ENCODE measurements at places on chromosomes 11 and 22. TPM values are rescaled to one million over a fixed set of nuclear protein-coding genes. Genes with fewer than 3 reads are reported as not detected.

The SEPTIN3 gene
- total RNA-seq, result 0.13 TPM

The PAMR1 gene
- 0.65 TPM for total RNA-seq

The DBX1 gene
- not detected for total RNA-seq

The CATSPER1 gene
- not detected for total RNA-seq

The YPEL4 gene
- 0.07 TPM for total RNA-seq

The BIK gene
- 0.86 TPM for total RNA-seq

The CAPRIN1 gene
- 320 TPM for total RNA-seq

The SLC22A9 gene
- total RNA-seq, result not detected

The OR4C13 gene
- not detected for total RNA-seq

The OR51I1 gene
- total RNA-seq, result not detected

The KCTD14 gene
- total RNA-seq, result 1.1 TPM

The LRRC74B gene
- not detected for total RNA-seq

The POU2AF2 gene
- total RNA-seq, result not detected
